ENCODE measurements at places on chromosomes 5 and 9.

GRCh38 chr5:5025774-5026408 lies 114.2 kb upstream of the ADAMTS16 start:
- DNase-seq = peak; percentile 15

DNA sequence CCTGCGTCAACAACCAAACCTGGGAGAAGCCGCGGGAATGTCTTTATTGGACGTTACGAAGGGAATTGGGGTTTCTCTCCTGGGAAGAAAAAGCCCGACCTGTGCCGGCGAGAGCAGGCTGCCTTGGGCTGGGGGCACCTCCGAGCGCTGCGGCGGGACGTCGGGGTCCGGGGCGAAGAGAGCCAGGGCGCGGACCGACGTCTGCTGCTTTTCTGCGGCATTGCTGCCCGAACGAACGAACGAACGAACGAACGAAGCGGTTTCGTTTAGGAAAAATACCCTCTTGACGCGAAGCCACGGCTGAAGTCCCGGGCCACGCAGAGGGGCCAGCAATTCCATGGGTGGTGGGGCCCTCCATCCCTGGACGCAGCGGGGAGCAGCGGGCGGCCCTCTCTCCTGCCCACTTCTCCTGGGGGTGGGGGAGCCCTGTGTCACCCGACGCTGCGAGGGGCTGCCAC lies 4.8 kb upstream of the PITX1 start:
- no peak for DNase-seq

DNA sequence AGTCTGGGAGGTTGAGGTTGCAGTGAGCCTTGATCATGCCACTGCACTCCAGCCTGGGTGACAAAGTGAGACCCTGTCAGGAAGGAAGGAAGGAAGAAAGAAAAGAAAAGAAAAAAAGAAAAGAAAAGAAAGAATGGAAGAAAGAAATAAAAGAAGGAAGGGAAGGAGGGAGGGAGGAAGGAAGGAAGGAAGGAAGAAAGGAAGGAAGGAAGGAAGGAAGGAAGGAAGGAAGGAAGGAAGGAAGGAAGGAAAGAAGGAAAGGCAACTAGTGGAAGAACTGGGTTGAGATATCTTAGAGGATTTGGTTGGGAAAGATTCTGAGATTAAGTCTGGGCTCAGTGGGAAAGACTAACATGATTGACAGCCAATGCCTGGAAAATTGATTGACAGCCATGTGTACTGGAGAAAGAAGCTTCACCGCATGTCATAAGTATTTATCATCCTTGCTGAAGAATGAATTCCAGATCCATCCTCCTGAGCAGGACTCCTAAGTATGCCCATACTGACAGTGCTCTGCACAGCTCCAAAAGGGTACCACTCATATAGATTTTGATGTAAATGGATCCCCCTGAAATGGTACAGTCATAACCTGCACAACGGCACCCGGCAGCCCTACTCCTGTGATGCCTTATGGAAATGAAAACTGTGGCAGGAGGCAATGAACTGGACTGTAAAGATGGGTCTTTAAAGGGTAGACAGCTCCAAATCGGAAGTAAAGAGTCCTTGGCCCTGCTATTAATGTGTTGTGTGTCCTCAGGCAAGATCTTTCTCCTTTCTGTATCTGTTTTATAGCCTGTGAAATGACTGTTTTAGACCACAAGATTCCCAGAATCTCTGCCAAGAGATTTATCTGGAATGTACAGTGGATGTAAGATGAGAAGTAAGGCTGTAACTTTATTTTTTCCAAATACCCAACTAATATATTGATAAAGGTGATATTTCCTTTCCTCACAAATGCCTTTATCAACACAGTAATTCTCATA lies 16.9 kb upstream of the ADRA1B start:
- DNase-seq = peak; percentile 28

GRCh38 chr9:126461029-126461428 lies 134.4 kb downstream of the MVB12B start:
- no peak for DNase-seq

DNA sequence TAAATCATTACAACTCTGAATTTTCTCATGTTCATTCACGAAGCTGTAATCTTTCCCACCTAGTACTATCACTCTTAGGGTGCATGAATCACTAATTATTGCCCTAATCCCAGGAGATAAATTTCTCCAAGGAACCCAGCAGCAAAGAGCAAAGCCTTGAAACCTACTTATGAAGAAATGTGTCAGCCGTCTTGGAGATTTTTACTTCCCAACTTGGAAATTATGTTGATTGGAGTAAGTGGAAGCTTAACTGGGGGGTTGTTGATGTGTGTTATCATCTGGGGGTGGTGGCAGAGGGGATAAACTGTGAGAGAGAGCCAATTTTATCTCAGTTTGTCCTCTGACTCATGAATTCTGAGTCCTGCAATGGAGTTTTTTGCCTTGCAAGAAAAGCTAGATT lies 440.5 kb upstream of the WWC1 start:
- no peak for DNase-seq

DNA sequence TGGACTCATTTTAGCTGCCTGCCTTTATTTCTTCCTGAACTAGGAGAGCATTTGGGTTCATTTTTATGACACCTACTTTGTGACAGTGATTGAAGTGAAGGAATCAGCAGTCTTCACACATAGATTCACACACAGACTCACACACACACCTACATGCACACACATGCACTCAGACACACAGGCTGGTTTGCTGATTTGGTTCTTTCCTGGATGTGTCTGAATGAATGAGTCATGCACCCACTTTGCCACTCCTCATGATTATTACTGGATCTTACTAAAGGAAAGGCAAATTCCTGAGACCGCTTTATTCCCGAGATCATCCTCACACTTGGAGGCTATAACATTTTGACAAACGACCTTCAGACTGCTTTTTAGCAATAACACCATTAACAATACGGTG lies 529.5 kb downstream of the AGTPBP1 start:
- DNase-seq = peak; percentile 83

GRCh38 chr5:172319708-172320441 lies 36.3 kb upstream of the UBTD2 start:
- DNase-seq = no peak

DNA sequence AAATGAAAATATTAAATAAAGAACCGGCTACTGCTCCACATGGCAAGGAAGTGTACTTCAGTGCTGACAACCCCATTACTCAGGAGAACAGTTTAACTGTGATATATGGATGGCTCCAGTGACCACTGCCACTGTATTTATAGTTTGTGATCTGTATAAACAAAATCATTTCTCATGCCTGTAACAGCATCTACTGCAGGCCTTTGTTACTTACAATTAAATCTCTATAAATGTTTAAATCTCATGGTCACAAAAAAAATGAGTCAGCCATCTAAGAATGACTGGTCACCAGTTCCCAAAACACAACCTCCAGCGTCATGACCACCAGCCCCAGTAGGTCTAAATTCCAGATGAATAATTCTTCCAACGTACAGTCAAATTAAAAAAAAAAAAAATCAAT lies 24.6 kb downstream of the SERINC5 start:
- no peak for DNase-seq

DNA sequence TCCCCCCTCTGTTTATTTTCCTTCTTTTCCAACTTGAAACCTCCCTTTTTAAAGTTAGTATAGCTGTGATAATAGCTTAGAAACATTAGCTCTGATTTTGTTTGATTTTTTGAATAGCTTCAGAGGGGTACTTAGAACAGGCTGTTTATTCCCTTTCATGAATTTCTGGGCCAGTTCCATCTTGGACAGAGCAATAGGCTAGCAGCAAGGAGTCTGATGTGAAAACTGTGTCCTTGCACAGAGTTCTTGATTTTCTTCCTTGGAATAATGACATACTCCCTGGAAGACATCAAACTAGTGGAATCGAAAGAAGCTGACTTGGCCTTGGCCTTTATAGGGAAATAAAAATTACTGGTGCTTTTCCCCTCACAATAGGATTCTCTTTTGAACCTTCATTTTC lies 32.9 kb downstream of the NTRK2 start:
- no peak for DNase-seq

- no peak for DNase-seq
Observed at GRCh38 chr9:33403941-33404787, 1.8 kb upstream of the AQP7 start.

- DNase-seq = no peak
Observed at GRCh38 chr5:95941756-95942155, 19.9 kb downstream of the ELL2 start.

- no peak for DNase-seq
Observed at GRCh38 chr5:174446988-174447387, 277.4 kb upstream of the MSX2 start.

- DNase-seq = no peak
Observed at GRCh38 chr5:151182524-151182900, 24.9 kb upstream of the ANXA6 start.

DNA sequence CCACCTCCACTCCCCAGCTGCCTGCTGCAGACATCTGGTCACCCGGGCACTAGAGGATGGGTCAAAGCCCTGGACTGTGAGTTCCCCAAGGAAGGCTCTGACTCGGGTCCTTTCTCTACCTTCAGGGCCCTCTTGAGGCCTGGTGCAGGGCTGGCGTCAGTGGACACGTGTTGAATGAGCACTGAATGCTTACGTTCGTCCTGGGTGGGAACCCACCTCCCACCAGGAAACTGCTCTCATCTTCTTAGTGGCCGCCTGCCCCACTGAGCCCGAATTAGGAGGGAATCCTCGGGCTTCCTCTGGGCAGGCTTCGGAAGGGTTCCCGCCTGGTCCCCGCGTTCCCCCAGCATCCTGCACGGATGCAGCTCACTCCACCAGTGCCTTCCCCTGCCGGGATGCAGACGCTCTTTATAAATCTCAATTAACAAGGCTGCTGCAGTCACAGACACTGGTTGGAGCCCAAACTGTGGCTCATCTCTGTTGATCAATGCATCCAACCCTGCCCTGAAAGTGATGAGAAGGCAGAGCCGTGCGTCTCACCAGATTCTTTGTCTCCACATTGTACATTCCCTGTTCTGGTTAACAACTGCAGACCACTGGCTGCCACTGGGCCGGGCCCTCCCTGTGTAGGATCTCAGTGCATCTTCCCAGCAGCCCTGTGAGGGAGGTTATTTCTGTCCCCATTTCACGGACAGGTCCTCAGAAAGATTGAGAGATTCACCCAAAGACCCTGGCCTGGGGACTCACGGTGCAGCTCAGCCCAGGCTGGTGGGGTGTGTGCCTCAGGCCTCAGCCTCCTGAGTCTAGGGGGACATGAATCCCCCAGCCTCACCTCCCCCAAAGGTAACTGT lies 168.8 kb downstream of the GAPVD1 start:
- no peak for DNase-seq

- DNase-seq = no peak
Observed at GRCh38 chr9:88653406-88653805, 118.4 kb downstream of the NXNL2 start.

DNA sequence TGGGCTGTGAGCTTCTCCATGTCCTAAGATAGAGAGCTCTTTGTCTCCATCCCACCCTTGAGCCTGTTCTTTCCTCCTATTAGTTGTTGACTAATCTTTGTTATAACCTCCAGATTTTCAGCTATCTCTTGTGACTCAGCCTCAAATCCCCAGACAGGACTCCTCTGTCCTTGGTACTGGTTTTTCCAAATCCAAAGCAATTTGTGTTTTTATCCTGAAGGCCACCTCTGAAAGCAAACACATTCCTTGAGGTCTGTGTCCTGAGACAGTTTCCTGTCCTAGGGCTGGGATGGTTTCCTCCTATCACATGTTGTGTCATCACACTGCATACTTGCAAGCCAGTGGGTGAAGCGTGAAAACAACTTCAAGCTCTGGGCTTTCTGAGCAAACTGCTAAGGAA lies 8.5 kb downstream of the TNC start:
- no peak for DNase-seq

DNA sequence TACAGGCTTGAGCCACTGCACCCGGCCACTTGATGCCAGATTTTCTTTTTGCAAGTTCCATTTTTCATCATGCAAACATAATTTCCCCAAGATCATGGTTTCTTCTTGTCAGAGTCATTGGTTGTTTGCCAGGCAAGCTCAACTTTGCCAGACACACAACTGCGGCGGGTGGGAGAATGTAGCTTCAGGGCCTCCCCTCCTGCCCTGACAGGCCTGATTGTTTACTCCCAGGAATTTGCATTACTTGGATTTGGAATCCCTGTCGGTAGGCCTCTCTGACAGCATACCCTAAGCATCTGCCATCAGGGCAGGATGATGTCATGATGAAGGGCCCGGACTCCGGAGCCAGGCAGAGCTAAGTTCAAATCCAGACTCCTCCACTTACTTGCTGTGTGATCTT lies 15.1 kb downstream of the RPS14 start:
- DNase-seq = no peak

DNA sequence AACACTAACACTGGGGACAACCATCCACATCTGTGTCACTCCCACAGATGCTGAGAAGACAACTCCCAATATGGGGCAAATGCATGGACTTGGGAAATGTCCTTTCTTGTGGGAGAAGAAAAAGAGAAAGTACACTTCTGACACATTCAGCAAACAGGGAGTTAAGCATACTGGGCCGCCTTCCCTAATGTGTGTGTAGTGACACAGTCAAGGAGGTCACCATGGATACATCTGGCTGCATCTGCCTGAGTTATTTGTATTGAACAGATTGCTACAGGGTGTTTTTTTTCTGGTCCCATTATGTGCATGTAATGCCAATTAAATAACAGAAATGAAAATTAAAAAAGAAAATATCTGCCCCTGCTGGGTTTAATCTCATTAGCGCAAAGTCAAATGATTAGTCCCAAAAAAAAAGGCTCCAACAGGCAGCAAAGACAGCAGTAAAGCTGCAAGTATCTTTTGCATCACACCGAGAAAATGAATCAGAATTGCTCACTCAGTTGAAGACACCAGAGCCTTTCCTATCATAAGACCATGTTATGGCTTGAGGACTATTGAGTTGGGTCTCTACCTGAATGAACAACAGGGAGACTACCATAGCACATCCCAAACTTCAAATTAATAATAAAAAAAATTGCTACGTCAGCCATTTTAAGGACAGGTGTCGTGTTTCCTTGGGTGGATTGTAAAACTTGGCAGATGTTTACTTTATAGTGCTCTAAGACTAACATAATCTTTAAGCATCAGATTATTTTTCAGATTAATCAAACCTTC lies 395.9 kb downstream of the DTWD2 start:
- DNase-seq = no peak

DNA sequence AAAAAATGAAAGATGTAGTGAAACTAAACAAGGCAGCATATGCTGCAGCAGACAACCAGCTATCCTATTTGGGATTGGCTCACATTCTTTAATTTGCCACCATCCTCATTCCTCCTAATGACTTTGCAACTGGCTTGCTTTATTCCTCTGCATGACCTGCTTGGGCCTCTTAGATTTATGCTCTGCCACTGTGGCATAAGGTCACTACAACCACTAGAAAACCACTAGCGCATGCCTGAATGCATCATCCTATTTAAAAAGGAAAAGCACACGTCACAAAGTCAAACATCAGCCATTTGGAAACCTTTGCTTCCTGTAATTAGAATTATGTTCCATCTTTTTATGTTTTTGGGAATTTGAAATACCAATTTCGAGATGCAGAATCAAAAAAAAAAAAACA lies 40.8 kb upstream of the CCDC152 start:
- DNase-seq = peak; percentile 12
